ENCODE measurements at places on chromosomes 12 and 14. TPM values are rescaled to one million over a fixed set of nuclear protein-coding genes. Genes with fewer than 3 reads are reported as not detected.

SERPINA6 gene
- not detected for total RNA-seq

KRT82 gene
- not detected for total RNA-seq

REP15 gene
- 1.3 TPM for total RNA-seq

CNOT2 gene
- 119 TPM for total RNA-seq

NPFF gene
- not detected for total RNA-seq

PIP4P1 gene
- 20.7 TPM for total RNA-seq

SPIC gene
- total RNA-seq = not detected

PABPN1 gene
- total RNA-seq = 75.1 TPM

MYO1H gene
- not detected for total RNA-seq
